Foreskin keratinocyte (primary cell): ENCODE measurements at places on chromosomes 3 and 15. TPM values are rescaled to one million over a fixed set of nuclear protein-coding genes. Genes with fewer than 3 reads are reported as not detected.

APOD gene
- not detected in 2 replicates for total RNA-seq

ADAMTS9 gene
- 0.07 and 0.21 TPM in 2 replicates for total RNA-seq

ADAMTSL3 gene
- total RNA-seq: not detected in 2 replicates

AADACL2 gene
- not detected in 2 replicates for total RNA-seq

ACAD11 gene
- 17.5 and 18.9 TPM in 2 replicates for total RNA-seq

LINGO1 gene
- 0.07 TPM in 1 of 2 replicates, not detected in the other for total RNA-seq

ZMYND10 gene
- total RNA-seq: 0.44 and 0.46 TPM in 2 replicates

CMTM7 gene
- 27.5 and 33.2 TPM in 2 replicates for total RNA-seq

SSR3 gene
- 572 and 684 TPM in 2 replicates for total RNA-seq

CLDN18 gene
- not detected in 2 replicates for total RNA-seq

UBXN7 gene
- total RNA-seq: 17.8 and 21.5 TPM in 2 replicates
